Kidney epithelial cell (primary cell): ENCODE measurements at places on chromosomes 7 and 10. TPM values are rescaled to one million over a fixed set of nuclear protein-coding genes. Genes with fewer than 3 reads are reported as not detected.
A peak's percentile ranks its signal among the peaks of the same experiment; 100 is the strongest.

The ANKRD22 gene
- 0.17 and 0.21 TPM in 2 replicates for total RNA-seq

DNA sequence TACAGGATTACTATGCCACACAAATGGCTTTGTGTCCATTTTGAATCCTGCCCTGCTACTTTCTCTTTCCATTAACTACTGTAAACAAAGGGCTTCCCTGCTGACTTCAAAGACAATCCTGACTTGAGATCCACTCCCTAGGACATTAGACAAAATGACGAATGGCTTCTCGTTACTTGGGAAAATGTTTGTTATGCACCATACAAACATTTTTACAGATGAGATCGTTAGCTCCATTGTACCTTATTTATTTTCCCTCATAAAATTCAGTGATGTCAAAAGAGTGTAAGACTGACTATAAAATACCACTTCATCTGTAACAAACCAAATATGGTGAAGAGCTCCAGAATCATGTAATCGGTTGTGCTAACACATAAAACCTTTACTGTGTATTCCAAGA is 121.8 kb downstream of the CD36 start:
- no peak for DNase-seq

GRCh38 chr10:90983914-90984549 is 63.1 kb upstream of the ANKRD1 start:
- no peak for DNase-seq

- DNase-seq, result no peak
Observed at GRCh38 chr10:62092301-62093030, 176.2 kb downstream of the RTKN2 start.

- no peak for DNase-seq
Observed at GRCh38 chr10:44325157-44325556, 59.7 kb downstream of the CXCL12 start.

- DNase-seq, result peak; percentile 2
Observed at GRCh38 chr10:122703483-122704448, 4.1 kb upstream of the C10orf120 start.

DNA sequence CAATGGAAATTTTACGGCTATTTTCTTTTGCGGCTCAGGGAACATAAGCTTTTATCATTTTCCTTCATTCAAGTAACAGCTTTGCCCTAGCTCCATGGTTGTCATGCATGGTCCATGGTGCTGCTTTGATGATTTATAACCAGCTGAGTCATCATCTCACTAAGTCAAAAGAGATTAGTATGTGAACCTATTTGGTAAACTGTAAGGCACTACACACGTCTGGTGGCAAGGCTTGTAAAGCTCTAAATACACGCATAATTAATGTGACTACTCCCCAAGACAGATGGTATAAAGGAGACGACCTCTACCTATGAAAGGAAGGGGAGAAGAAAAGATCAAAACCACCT is 340.2 kb downstream of the KCNMA1 start:
- no peak for DNase-seq

DNA sequence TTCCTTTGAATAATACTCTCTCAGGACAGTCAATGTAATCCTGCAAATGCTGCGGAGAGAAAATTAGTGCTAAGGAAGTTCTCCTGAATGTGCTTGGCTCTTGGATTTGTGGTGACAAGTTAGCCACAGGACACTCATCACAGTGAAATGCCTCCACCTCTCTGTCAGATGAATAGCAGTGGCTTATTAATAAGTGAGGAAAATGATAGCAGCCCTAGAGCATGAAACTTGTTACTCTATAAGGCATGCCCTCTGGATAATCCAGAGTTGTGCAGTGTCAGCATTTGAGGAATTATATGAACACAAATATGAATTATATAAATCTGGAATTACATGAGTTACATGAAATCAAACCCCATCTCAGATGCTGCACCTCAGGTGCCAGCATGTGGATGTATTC is 23.5 kb upstream of the TBX20 start:
- DNase-seq, result no peak

DNA sequence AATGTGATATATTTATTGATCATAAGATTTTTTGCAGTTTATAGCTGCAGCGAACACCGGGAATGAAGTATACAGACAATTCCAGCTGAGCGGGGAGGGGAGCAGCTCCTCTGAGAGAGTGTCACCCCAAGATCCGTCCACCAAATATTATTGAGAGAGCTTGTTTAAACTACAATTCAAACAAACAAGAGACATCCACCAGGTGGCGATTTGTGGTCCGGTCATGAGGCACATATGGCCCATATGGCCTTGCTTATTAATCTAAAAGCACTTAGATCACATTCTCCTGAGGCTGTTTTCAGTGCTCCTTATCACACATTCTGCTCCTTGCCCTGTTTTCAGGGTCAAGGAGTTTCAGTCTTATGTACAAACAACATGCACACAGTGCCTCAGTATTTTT is 83.1 kb downstream of the THSD7A start:
- DNase-seq, result no peak

- no peak for DNase-seq
Observed at GRCh38 chr10:124603376-124604213, 140.6 kb downstream of the FAM53B start.

The NPY4R gene
- not detected in 2 replicates for total RNA-seq

The LIPK gene
- not detected in 2 replicates for total RNA-seq

The SOSTDC1 gene
- total RNA-seq, result 0.08 TPM in 1 of 2 replicates, not detected in the other

The CELF2 gene
- total RNA-seq, result 15.2 and 16.9 TPM in 2 replicates

The TMEM270 gene
- not detected in 2 replicates for total RNA-seq
